ENCODE measurements at places on chromosomes 12 and 14.
A peak's percentile ranks its signal among the peaks of the same experiment; 100 is the strongest.

GRCh38 chr14:72513965-72514659 is 379.8 kb downstream of the DPF3 start:
- DNase-seq = no peak

DNA sequence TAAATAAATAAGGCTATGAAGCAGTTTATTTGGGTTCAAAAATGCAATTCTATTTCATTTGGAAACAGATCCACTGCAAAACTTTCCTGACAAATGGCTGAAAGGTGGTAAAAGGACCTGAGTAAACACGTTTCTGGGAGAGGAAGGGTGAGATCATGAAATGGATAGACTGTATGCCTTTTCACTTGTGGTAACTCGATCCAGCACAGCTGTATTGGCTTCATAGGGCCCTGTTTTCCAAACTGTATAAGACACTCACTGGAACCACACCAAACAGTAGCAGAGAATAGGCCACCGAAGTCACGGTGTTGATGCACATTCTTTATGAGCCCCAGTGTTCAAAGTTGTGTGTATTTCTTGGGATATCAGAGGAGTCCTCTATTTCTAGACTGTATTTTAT is 325.2 kb upstream of the DIO2 start:
- DNase-seq = no peak

DNA sequence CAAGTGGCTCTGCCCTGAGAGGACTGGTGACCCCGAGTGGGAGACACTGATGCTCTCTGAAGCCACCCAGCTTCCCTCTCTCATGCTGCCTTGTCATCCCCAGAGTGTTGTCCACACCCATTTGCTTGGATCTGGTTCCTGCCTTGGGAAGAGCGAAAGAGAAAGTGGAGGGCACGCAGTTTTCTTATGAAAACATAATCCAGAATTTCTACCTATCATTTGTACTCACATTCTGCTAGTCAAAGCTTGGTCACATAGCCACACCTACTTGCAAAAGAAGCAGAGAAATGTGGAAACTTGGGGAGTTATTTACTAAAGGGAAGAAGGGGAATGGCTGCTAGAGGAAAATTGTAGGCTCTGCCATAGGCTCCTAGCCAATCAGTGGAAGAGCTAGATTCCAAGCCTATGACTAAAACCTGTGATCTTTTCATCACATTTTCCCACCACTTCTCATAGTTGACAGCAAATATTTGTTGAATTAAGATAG is 326.3 kb downstream of the ZFP36L1 start:
- no peak for DNase-seq

DNA sequence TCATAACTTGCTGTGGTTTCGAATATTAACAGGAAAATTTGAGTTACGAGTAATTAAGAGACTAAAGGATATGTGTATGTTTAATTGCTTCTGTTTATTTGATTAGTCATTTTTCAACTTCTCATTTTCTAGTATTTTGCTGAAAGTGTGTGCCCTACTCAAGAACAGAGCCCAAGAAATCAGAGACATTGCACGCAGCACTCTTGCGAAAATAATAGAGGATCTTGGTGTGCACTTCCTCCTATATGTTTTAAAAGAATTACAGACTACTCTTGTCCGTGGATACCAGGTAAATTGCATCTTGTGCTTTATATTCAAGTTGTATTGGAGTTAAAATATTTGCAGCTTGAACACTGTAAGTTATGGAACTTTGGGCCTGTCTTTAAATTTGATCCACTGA is 50.8 kb downstream of the ARL1 start:
- no peak for DNase-seq

- DNase-seq = no peak
These were observed 76.3 kb upstream of the PSMC1 start for GRCh38 chr14:90179809-90180779.

- no peak for DNase-seq
These were observed 640.1 kb upstream of the MIS18BP1 start for GRCh38 chr14:45893127-45893526.

DNA sequence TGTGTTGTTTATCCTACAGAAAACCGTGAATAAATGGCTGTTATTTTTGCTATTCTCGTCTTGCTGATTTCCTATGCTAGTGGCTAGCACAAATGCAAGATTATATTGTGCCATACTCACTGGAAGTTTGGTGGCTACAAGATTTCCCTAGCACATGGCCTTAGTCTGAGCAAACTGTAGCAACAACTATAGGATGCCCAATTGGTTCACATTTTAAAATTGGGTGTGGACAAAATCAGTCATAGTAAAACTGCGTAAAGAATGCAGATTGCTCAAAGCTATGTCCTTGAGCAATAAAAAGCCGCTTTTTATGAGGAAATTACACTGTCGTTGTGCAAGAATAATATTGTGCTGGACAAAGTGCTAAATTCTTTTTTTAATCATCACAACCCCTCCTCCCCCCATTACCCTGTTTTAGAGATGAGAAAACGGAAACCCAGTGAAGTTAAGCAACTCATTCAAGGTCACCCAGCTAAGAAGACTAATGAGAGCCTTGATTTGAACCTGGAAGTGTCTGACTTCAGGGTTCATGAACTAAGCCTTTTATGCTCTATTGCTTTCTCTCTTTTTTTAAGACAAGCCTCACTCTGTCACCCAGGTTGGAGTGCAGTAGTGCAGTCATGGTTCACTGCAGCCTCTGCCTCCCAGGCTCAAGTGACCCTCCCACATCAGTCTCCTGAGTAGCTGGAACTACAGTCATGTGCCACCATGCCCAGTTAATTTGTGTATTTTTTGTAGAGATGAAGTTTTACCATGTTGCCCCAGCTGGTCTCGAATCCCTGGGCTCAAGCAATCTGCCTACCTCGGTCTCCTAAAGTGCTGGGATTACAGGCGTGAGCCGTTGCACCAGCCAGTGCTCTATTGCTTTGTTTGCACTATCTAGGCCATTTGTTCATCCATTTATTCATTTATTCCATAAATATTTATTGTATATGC is 73.6 kb downstream of the SRGAP1 start:
- no peak for DNase-seq

- DNase-seq = no peak
These were observed 12.6 kb upstream of the TTC7B start for GRCh38 chr14:90828642-90829487.

DNA sequence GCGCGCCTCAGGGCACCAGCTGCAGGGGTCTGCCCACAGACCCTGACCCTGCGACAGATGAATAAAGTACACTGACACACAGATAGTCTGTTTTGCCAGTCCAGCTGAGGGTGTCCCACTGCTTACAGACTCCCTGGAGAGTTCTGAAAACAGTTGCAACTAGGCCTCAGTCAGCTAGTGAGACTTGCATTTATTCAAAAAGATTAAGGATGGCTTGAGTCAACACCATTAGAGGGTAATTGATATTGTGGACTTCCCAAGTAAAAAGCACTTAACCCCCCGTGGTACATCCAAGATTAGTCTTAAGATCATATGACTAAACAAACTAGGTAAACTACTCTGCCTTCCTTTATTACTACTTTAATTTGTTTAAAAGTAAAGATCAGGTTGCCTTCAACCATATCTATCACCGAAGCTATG is 11.1 kb upstream of the PSEN1 start:
- no peak for DNase-seq

- DNase-seq = peak; percentile 21
These were observed 59.4 kb downstream of the TSPAN11 start for GRCh38 chr12:30985814-30986452.

- DNase-seq = no peak
These were observed 116.4 kb downstream of the PRICKLE1 start for GRCh38 chr12:42473130-42473529.

GRCh38 chr14:23093991-23094665 is 808 bp downstream of the ACIN1 start:
- DNase-seq = no peak

DNA sequence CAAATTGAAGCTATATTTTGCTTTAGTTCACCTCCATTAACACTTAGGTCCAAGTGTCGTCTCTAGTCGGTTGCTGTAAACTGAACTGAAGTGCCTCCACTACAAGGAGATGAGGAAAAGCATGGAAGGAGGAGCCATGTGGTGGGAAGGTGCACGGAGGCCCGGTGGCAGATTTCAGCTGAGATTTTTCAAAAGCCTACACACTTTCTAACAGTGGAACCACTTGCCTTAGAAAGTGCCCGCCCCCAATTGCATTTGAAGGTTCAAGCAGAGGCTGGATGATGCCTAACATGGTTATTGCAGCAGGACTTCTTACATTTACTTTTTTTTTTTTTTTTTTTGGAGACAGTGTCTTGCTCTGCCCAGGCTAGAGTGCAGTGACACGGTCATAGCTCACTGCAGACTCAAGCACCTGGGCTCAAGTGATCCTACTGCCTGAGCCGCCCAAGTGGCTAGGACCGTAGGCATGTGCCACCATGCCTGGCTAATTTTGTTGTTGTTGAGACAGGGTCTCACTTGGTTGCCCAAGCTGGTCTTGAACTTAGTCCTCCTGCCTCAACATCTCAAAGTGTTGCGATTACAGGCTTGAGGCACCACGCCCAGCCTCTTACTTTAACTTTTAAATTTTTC is 27.6 kb downstream of the EML1 start:
- DNase-seq = no peak

DNA sequence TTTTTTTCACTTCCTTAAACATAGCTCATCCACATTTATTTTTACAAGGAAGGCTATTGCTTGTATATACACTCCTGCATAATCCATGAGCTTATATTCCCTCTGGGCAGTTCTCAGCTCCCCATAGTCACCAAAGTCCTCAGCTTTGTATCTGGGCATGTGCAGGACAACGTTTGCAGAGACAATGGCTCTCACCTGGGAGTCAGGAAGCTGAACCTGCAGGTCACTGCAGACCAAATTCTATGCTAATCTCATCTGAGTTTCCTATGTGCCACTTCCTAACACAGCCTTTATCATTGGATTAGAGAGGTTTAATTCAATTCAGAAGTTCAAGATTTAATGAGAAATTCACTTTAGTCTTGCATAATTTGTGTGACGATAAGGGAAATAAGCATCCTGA is 131.5 kb downstream of the KCNK10 start:
- no peak for DNase-seq

GRCh38 chr14:97046967-97047366 is 249.8 kb downstream of the VRK1 start:
- DNase-seq = no peak

GRCh38 chr14:103206836-103207387 is 83.7 kb downstream of the TNFAIP2 start:
- no peak for DNase-seq

DNA sequence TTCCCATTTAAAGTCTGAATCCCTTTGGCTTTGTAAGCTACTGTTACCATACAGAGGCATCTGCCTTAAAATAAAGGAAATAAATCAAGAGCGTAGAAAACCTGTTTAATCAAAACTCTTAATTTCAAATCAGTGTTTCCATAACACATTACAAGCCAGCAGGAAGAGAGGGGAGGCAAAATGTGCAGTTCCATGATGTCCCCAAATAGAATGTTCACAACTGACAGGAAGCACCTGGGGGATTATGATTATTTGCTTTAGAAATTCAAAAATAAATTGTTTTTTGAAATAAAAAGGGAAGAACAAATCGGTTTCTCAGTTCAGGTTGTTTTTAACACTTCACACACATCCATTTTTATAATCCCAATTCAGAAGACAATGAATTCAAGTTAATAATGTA is 21.4 kb downstream of the SOCS2 start:
- DNase-seq = no peak

GRCh38 chr12:71671311-71671710 is 7.2 kb downstream of the THAP2 start:
- no peak for DNase-seq

DNA sequence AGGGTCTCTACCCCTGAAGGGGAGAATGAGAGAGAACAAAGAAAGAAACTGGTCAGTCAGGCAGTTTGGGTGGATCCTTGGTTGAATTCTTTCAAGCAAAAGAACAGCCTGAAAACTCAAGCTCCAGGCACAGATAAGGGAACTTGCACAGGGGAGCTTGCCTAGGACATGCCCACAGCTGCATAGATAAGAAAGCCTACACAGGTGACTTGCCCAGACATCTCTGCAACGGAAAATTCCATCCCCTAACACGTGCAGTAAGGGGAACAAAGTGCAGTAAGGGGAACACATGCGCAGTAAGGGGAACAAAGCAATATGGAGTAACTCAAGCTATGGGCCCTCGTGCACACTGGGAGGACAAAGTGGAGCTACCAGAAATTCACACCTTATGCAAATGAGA is 540.1 kb upstream of the MIS18BP1 start:
- no peak for DNase-seq

DNA sequence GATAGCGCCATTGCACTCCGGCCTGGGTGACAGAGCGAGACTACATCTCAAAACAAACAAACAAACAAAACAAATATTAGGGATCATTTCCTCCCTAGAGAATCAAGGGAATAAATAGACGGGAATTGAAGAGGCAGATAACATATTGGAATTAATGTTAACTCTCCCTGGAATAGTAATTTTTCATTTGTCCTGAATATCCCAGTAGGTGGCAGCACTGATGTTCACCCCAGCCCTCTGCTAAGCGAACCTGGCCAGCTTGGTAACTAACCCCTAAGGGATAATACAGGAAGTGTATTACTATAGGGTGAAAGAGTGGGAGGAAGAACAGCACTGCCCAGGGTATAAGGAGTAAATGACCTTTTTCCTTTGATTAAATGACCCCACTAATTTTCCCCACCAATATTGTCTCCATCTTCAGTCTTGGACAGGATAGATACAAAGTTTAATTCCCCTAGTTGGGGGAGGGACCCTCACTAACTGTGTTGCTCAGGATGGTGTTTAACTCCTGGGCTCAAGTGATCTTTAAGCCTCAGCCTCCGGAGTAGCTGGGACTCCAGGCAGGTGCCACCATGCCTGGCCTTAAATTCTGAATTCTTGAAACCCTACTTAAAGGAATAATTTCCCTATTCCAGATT is 40.5 kb downstream of the SLC2A14 start:
- DNase-seq = no peak

DNA sequence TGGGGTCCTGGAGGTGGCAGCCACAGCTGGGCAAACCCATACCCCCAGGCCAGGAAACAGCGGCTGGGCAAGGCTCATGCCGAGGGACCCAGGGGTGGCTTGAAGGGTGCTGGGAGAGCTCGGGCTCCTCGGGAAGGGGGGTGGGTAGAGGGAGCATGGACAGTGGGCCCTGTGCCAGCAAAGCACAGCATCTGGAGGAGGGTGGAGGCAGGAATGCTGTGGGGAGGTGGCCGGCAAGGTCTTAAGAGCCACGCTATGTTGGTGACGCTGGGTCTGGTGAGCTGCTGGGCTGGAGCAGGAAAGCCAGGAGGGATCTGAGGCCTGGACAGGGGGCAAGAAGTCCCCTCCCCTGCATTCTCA is 48.2 kb upstream of the DLK1 start:
- no peak for DNase-seq

DNA sequence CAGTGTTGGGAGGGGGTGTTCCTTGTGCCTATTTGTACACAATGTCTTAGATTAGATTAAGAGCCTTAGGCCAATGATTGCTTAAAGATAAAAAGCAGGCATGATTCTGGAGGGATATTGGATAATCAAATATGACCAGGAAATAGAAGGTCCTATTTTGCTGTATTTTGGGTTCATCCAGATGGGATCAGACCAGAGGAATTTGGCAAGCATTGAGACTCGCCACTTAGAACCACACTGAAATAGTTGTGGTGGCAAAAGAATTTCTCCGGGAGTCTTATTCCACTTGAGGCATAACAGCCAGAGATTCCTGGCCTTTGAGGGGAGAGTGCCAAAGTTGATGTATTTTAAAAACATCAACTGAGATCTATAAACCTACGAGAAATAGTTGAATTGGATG is 327.2 kb downstream of the RAD51B start:
- no peak for DNase-seq

- no peak for DNase-seq
These were observed 90.9 kb downstream of the RIMBP2 start for GRCh38 chr12:130625201-130625600.
